ENCODE measurements at places on chromosomes 12 and 14.

GRCh38 chr14:57845802-57846531 lies 19.9 kb downstream of the SLC35F4 start:
- DNase-seq: peak; percentile 61

GRCh38 chr12:130422676-130423075 lies 85.0 kb downstream of the PIWIL1 start:
- no peak for DNase-seq

DNA sequence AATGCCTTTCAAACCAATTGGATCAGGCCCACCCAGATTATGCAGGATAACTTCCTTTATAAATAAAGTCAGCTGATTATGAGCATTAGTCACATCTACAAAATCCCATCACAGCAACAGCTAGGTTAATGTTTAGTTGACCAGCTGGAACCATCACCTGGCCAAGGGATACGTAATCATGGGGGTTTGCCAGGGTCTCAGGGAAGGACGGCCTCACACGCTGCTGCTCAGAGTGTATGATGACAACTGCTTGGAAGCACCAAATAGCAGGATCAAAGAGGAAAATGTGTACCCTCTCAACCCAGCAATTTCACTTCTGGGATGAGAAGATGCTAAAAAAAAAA lies 162.6 kb downstream of the SLC15A4 start:
- no peak for DNase-seq

- DNase-seq: no peak
Measured at GRCh38 chr12:111154147-111154834, 214.6 kb downstream of the PHETA1 start.

GRCh38 chr12:113019025-113019424 lies 37.5 kb upstream of the DTX1 start:
- peak; percentile 59 for DNase-seq

- DNase-seq: no peak
Measured at GRCh38 chr14:28875934-28876571, 109.5 kb downstream of the FOXG1 start.

- no peak for DNase-seq
Measured at GRCh38 chr12:107903341-107904061, 129.0 kb downstream of the ASCL4 start.

Data from HCEC 1CT (cell line).